Left cardiac atrium (tissue), 4 donors: ENCODE measurements at places on chromosomes 16 and 17.

DNA sequence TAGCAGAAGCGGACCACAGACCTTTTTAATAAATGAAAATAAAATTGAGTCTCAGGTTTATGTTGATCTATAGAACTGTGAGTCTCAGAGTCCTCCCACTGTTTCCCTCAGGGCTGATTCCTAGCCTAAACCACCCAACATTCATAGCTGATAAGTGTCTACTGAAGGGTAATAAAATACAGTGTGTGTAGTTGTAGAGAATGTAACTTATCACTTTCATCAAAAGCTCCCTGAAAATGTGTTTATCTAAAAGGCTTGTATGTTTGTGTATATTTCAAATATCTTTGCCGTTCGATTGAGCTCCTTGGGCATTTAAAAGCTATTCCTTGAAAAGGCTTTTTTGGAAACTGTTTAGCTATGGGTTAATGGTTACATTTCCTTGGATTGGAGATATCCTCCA lies 740.3 kb upstream of the SOX9 start:
- no peak for DNase-seq

- DNase-seq = no peak
Observed at GRCh38 chr16:10206215-10206614, 24.0 kb upstream of the GRIN2A start.

- DNase-seq = no peak
Observed at GRCh38 chr16:49463529-49463928, 89.9 kb downstream of the C16orf78 start.

DNA sequence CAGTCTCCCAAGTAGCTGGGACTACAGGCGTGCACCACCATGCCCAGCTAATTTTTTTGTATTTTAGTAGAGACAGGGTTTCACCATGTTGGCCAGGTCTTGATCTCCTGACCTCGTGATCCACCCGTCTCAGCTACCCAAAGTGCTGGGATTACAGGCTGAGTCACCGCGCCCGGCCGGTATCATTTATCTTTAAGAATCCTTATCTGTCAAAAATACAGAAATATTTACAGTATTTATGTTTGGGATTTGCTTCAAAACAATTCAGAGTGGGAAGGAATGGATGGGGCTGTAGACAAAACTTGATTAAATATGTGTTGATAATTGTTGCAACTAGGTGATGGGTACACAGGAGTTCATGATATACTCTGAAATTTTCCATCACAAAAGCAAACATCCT lies 2.9 kb downstream of the BECN1 start:
- DNase-seq = no peak

GRCh38 chr16:21650521-21650920 lies 1.9 kb downstream of the IGSF6 start:
- DNase-seq = no peak

DNA sequence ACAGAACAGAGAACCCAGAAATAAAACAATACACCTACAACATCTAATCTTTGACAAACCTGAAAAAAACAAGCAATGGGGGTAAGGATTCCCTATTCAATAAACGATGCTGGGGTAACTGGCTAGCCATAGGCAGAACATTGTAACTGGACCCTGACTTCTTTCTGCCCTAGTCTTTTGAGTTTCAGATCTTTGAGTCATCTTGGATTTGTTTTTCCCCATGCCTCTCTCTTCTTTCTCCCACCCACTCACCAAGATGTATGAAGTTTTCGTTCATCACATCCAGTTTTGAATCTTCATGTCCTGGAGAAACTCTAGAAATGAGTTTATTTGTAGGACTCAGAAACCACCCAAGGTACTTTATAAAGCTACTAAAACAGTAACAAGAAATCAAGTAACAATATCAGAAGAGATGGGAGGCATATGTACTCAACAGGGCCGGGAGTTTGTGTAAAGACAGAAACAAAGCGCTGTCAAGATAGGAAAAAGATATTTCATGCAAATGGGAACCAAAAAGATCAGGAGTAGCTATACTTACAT lies 39.0 kb downstream of the HSD17B2 start:
- no peak for DNase-seq

DNA sequence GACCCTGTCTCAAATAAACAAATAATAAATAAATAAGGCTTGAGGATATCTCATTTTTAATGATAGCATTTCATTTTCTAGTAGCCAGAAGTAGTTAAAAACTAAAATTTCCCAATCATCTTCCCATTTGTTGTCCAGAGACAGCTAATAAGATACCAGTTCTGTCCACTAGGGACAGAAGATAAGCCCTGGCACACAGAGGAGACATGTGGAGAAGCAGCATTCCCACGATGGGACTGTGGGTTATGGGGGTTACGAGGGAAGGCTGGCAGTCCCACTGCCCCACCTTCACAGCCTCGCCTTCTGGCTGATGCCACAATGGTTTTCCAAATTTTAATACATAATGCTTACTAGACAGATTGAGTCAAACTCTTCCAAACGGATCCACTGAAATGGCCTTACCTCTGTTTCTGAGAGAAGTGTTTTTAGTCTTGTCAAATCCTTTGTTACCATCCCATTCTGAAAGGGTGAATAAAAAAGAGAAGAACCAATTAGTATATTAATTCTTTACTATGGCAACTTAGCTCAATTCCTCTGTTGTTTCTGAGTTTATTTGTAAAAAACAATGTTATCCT lies 44.2 kb downstream of the HELZ start:
- DNase-seq = no peak

DNA sequence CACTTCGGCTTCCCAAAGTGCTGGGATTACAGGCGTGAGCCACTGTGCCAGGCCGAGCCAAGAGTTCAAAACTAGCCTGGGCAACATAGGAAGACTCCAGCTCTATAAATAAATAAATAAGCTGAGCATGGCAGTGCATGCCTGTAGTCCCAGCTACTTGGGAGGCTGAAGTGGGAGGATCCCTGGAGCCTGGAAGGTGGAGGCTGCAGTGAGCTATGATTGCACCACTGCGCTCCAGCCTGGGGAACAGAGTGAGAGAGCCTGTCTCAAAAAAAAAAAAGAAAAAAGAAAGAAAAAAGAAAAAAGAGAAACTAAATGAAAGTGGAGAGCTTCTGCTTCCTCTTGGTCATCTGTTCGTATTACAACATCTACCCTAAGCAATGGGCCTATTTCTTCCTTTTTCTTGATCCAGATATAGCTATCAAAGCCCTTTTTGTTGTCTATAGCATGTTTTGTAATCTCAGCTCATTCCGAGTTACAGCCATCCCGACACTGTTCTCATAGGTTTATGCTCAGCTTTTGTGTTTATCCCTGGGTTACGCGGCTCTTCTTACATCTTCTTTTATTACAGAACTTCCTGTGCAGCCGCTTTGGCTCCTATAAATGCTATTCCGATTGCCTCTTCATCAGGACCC lies 14.1 kb upstream of the MAPK3 start:
- DNase-seq = no peak

- DNase-seq = peak; percentile 50
Observed at GRCh38 chr17:42422412-42422957, 571 bp downstream of the CAVIN1 start.

- DNase-seq = no peak
Observed at GRCh38 chr17:17757956-17758845, 76.9 kb downstream of the RAI1 start.

- DNase-seq = no peak
Observed at GRCh38 chr16:22929461-22929860, 115.5 kb downstream of the HS3ST2 start.

- no peak for DNase-seq
Observed at GRCh38 chr17:48997103-48997826, at the start of gene IGF2BP1. IGF2BP1 (plus strand) TSS chr17:48997385; CDS start chr17:48997746, 361 bp downstream.

- peak; percentile 15 for DNase-seq
Observed at GRCh38 chr17:28967221-28968135, 16.2 kb upstream of the PHF12 start.

DNA sequence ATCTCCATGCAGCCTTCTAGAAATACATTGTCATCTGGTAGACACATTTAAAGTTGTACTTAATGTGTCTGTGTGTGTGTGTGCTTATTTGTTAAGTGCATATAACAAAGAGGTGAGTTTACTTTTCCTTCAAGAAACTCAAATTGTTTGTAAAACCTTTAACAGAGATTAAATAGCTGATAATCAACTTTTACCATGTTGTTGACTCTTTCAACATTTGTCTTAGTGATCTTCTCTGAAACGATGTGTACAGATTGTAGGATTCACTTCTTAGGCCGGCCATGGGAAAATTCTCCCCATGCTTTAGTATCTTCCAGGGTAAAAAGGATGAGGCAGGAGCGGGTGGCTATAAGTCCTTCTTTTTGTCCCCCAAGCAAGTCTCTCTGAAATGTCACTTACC lies 292.9 kb upstream of the MAF start:
- DNase-seq = no peak

- DNase-seq = peak; percentile 79
Observed at GRCh38 chr16:69179328-69180010, 7.5 kb upstream of the SNTB2 start.

DNA sequence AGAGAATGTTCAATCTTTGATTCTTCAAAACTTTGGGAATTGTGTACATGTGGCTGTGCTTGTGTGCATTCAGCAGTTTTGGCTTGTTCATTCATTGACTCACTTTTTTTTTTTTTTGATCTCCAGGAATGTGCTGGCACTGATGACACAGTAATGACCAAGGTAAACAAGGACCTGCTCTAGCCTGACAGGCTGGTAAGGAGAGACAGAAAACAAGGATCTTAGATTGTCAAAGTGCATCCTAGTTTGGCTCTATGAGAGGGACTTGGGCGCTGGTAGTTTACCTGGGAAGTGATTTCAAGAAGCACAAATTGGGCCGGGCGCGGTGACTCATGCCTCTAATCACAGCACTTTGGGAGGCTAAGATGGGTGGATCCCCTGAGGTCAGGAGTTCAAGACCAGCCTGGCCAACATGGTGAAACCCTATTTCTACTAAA lies 233.1 kb upstream of the WSCD1 start:
- no peak for DNase-seq

DNA sequence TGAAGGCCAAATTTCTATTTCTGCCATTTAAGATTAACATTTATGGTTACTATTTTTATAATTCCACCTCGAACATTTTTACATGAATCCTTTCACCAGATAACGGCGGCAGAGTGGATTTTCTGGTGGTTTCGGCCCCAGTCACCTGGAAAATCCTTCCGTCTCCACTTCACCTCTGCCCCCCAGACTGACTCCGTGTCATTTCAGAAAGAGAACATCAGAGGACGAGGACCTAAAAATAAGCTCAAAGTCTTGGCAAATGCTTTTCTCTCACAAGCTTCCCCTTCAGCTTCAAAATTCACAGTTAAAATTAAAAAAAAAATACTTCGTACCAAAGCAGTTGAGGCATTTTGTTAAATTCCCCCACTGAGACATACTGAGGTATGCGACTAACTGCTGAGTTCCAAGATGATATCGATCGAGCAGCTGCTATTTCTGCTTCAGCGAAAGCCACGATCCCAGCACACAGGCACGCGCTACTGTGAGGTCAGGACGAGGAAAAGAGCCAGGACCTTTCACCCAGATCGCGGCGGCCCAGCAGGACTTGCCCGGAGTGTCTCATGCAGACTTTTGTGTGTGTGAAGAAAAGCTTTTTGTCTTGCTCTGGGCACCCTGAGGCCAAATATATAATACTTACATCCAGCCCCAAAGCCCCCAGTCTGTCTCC lies 36.8 kb downstream of the ASPA start:
- DNase-seq = peak; percentile 85

DNA sequence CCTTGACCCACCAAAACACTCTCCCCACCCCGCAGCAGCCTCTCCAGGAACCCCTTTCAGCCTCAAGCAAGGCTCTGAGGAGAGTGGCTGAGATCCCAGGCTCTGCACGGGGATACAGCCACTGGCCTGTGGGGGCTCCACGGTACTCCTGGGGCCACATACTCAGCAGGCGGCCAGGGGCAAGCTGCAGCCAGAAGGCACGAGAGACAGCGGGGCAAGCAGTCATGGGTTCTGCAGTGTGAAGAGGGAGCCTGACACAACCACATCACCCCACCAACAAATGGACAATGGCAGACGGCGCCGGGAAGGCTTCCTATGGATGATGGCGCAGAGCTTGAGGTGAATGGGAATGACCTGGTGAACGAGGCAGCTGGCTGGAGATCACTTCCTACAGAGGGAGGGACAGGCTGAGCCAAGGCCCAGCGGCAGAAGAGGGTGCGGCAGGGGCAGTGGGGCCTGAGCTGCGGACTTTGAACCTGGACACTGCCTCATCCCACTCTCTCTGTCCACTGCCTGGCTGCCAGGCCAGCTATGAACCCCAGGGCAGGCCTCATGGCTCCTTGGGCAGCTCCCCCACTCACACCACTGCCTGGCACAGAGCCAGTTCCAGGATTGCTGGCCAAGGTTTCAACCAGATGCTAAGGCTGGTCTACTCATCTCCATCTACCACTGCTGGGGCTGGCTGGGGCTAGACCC lies 10.8 kb upstream of the BCAR1 start:
- DNase-seq = peak; percentile 65

GRCh38 chr17:62692721-62693431 lies 65.4 kb downstream of the MRC2 start:
- peak; percentile 48 for DNase-seq

DNA sequence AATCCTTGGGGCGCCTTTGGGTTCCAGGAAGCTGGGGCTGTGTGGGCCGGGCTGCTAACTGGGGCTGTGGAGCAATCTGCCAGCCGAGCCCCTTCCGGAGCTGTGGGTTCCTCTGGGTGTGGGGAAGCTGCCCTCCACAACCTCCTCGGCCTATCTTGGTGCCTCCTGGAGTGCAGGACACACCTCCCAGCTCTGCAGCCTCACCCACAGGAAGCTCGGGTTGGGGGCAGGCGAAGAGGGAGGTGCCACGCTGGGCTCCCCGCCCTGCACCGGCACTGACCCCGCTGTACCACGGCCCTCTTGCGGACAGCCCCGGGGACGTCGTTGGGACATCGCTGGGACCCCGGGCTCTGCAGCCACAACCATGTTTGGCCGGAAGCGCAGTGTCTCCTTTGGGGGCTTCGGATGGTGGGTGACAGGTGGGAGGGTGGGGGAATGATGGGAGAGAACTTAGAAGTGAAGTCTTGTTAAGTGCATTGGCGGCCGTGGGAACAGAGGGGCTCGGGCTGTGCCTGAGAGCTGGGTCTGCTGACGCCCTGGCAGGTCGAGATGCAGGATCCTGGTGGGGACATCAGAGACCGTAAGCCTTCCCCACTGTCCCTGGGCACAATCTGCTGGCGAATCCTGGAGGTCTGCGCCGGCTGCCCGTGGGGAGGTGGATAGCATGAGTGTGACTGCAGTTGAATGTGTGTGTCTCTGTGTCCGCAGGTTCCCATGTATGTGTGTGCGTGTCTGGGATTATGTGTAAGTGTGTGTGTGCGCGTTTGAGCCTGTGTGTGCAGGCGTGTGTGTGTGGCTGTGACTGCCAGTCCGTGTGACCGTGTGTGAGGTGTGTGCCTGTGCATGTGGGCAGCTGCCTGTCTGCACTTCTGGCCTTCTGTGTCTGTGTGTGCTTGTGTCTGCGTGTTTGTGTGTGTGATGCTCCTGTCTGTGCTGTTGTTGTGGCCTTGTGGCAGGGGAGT lies at the start of gene RAP1GAP2:
Gene RAP1GAP2, plus strand, starts transcription at position 275 of the 962 bp plus-strand sequence. Its CDS starts 90 bp downstream, at position 365.
- DNase-seq = peak; percentile 70

GRCh38 chr17:28325211-28325610 lies 6.2 kb downstream of the TMEM97 start:
- no peak for DNase-seq

DNA sequence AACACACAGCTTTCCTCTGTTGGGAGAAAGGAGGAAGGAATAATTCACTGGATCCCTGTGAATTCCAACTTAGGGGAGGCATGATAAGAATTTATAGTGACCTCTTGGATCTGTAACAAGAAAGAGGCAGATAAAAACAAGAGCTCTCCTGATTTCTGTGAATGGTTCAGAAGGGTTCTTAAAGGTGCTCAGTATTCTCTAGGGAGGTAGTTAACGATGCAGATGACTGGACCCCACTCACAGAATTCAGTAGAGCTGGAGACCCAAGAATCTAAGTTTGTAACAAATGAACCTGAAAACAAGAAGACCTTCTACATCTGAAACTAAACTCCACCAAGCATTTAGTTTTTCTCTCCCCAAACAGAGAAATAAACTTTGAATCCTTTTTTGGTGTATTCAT lies 8.6 kb downstream of the ZNRF1 start:
- no peak for DNase-seq

- DNase-seq = no peak
Observed at GRCh38 chr16:55016515-55016914, 85.8 kb downstream of the IRX5 start.
